ENCODE measurements at places on chromosomes 6 and 20.

GRCh38 chr20:13249118-13249797 is 28.2 kb downstream of the ISM1 start:
- no peak for DNase-seq

GRCh38 chr20:23032056-23032749 is 2.9 kb upstream of the SSTR4 start:
- DNase-seq: peak; percentile 13

DNA sequence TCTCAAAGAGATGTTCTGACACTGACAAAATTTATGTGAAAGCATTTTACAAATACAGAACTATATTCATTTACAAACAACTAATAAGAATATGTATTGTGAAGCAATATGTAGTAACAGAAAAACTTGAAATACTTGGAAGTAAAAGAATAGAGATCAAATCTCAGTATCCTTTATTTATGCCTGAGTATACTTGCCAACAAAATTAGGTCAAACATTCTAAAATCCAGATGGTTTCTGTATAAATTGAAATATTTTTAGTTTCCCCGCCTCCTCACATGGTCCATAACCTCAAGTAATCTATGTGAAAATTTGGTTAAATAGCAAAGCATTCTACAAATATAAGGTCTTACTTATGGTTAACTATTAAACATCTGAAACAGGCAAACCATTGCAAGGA is 545.4 kb downstream of the EYS start:
- DNase-seq: no peak

GRCh38 chr6:28758046-28758817 is 165.6 kb downstream of the TRIM27 start:
- no peak for DNase-seq

DNA sequence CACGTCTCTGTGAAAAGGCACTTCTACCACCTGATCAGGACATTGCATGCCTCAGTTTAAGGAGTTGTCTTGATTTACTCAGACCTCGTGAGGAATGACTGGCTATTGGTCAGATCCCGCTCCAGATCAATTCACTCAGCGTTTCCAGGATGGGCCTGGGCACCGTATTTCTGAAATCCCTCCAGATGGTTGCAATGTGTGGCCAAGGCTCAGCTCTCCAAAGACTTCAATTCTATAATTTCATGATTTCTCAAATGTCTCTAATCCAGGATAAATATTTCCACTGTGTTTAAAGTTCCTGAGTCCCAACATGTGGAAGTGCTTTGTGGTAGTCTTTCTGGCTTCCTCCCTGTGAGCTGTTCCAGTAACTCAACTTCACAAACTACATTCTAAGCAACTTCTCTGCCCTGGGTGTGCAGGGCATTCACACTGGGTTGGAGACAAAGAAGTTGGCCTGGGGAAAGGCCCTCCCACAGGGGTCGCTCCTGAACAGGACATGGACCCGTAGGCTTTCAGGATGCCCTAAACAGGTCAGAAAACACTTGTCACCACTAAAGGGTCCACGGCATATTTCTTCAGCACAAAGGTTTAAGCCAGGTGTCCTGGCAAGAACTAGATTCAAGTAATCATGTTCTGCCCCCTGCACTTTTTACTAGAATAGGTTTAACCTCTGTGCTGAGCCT is 212.1 kb downstream of the WDR27 start:
- no peak for DNase-seq

DNA sequence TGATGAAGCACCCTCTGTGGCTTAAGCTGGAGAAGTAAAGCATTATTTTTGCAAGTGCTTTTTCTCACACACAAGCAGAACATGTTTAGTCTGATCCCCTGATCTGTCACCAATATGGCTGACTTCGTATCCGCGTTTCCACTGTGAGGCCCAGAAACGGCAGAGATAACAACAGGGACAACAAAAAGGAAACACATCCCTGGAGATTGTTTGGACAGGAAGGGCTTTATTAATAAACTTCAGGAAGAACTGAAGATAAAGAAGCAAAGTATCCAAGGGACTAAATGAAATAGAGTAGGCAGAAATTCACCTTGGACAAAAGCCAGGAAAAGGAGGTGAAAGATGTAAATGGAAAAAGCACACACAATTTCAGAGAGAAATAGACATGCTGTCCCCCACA is 49.2 kb downstream of the RARS2 start:
- no peak for DNase-seq

DNA sequence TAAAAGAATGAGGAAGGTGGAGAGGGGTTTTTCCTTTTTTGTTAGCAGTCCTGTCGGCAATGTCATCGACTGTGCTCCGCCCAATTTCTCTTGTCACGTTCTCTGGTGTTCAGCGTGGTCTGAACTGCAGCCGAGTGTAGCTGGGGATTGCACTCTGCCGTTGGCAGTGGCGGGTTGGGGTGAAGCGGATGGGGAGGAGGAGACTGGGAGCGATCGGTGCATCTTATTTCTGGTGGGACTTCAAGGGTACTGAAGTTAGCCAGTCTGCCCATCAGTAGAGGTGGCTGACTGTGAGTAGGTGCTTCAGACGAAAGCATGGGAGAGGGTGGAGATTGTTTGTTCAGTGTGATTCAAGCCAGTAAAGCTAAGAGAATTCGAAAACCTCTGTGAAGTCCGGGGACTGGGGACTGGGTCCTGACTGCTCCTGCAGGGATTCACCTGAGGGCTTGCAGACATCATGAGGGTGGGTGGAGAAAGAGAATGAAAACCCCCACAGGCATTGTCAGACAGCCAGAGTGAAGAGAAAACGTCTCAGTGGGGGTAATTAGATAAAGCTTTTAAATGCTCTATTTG is 5.1 kb downstream of the RREB1 start:
- peak; percentile 53 for DNase-seq
